Activated T-helper 1 cell treated with anti-CD3 and anti-CD28 coated beads, Interleukin-12 subunit alpha, Interleukin-12 subunit beta, Interleukin-2, Interleukin-4 antibody, amounts not matched to agents 30 ng/mL and 10 ng/mL and 1 ng/mL, durations not matched to agents 14 hours and 24 hours and 36 hours (primary cell): ENCODE measurements at places on chromosomes 5 and 9. TPM values are rescaled to one million over a fixed set of nuclear protein-coding genes. Genes with fewer than 3 reads are reported as not detected.

The SV2C gene
- total RNA-seq: 0.05 TPM in 1 of 2 replicates, not detected in the other

The FGD3 gene
- 43.9 and 44.0 TPM in 2 replicates for total RNA-seq

The PCDHGB4 gene
- total RNA-seq: 0.18 and 0.27 TPM in 2 replicates

The GALNT12 gene
- 2.3 and 2.5 TPM in 2 replicates for total RNA-seq

The TAF1L gene
- total RNA-seq: 0.03 TPM in 1 of 2 replicates, not detected in the other

The ADAMTSL1 gene
- total RNA-seq: not detected in 2 replicates

The PCDHGC5 gene
- not detected in 2 replicates for total RNA-seq

The GABRA6 gene
- total RNA-seq: not detected in 2 replicates

The GNPDA1 gene
- 87.5 and 88.4 TPM in 2 replicates for total RNA-seq

The CLTB gene
- total RNA-seq: 71.6 and 84.0 TPM in 2 replicates

The LRRTM2 gene
- 0.12 TPM in 1 of 2 replicates, not detected in the other for total RNA-seq

The ANKHD1 gene
- total RNA-seq: 121 and 123 TPM in 2 replicates

The SNAPC4 gene
- total RNA-seq: 26.7 TPM in 2 replicates

The WNK2 gene
- total RNA-seq: 2.2 and 3.0 TPM in 2 replicates

The DMRT2 gene
- total RNA-seq: 1.2 and 1.5 TPM in 2 replicates

The SLC25A2 gene
- total RNA-seq: 0.20 and 0.57 TPM in 2 replicates

The ERCC6L2 gene
- total RNA-seq: 31.2 and 33.7 TPM in 2 replicates

The HNRNPA0 gene
- total RNA-seq: 37.5 and 37.8 TPM in 2 replicates

The UGT3A2 gene
- total RNA-seq: not detected in 2 replicates

The ENC1 gene
- 2.7 and 3.2 TPM in 2 replicates for total RNA-seq

The RC3H2 gene
- total RNA-seq: 39.8 and 49.3 TPM in 2 replicates

The LECT2 gene
- not detected in 2 replicates for total RNA-seq

The LAMC3 gene
- 0.05 TPM in 2 replicates for total RNA-seq

The DOCK8 gene
- 120 and 122 TPM in 2 replicates for total RNA-seq

The CTXN3 gene
- not detected in 2 replicates for total RNA-seq

The OMD gene
- not detected in 2 replicates for total RNA-seq

The FRMPD1 gene
- 0.03 TPM in 1 of 2 replicates, not detected in the other for total RNA-seq

The PALM2AKAP2 gene
- 2.2 and 5.5 TPM in 2 replicates for total RNA-seq

The SLC12A2 gene
- total RNA-seq: 23.9 and 24.8 TPM in 2 replicates

The CDKN2B gene
- 0.73 and 0.76 TPM in 2 replicates for total RNA-seq

The CDO1 gene
- 0.49 and 0.66 TPM in 2 replicates for total RNA-seq

The MYORG gene
- 1.0 and 1.9 TPM in 2 replicates for total RNA-seq

The SLC6A3 gene
- not detected in 2 replicates for total RNA-seq

The PCDHB9 gene
- not detected in 2 replicates for total RNA-seq

The ACTL7A gene
- total RNA-seq: not detected in 2 replicates
